ENCODE measurements at places on chromosomes 5 and 9. TPM values are rescaled to one million over a fixed set of nuclear protein-coding genes. Genes with fewer than 3 reads are reported as not detected.

The SPTLC1 gene
- 85.7 TPM for total RNA-seq

The GPR21 gene
- 3.1 TPM for total RNA-seq

The WNK2 gene
- total RNA-seq: not detected

The BARHL1 gene
- not detected for total RNA-seq

The UHRF2 gene
- total RNA-seq: 85.0 TPM

The MYMK gene
- total RNA-seq: not detected

The ABCA1 gene
- 85.7 TPM for total RNA-seq
